Right renal pelvis (tissue), 4 donors: ENCODE measurements at places on chromosomes 5 and 9.

GRCh38 chr5:130743092-130743491 lies 422.0 kb downstream of the HINT1 start:
- no peak for DNase-seq

DNA sequence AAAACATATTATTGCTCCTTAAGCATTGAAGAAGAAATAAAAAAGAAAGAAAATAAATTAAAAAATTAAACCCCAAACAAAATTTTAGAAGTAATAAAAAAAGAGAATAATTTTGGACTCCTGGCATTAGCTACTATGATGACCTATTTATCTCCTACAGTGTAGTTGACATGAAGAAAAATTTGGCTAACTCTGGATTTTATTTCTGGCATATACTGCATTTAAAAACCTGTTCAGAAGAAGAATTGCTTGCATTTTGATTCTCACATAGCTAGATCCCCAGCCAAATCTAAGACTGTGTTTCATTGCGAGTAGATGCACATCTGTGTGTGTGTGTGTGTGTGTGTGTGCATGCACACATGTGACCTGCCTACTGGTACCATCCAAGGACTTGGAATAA lies 30.1 kb upstream of the GABRG2 start:
- DNase-seq = no peak

DNA sequence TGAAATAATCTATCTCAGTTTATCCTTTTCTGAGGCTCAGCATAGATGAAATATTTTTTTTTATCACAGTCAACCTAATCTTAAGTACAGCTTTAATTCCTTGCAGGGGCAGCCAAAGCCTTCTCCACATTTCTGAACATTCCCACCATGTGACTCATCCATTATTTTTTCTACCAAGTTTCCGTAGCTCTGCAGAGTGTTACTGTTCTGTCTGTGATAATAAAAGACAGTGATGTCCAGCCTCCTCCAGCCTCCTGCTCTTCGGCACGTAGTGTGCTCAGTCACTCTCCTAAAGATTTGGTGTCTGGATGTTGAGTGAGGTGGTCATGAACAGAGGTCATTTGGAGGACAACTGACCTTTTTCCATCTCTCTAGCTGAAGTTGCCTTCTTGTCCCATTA lies 338.1 kb upstream of the ADAMTS16 start:
- DNase-seq = no peak

DNA sequence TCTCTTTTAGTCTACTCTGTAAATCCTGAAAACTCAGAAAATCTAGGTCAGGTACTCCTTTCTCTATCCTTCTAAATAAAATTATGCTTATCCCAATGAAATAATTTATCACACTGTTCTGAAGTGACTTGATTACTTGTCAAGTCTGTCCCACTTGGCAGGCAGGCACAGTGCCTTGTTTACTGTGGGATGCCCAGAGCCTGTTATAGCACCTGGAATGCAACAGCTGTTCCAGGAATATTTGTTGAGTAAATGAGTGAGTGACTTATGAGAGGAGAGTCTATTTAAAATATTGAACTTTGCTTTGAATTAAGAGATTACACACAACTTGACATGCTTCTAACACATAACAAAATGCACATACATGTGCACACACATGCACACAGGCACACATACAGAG lies 130.0 kb downstream of the MPDZ start:
- no peak for DNase-seq

DNA sequence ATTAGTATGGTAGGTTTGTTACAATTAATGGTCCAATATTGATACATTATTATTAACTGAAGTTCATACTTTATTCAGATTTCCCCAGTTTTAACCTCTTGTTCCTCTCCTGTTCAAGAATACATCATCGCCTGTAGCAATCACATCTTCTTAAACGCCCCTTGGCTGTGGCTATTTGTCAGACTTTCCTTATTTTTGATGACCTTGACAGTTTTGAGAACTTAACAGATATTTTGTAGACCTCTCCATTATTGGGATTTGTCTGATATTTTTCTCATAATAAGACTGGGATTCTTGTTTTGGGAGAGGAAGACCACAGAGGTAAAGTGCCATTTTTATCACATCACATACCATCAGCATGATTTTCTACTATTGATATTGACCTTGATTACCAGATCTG lies 112.3 kb upstream of the MARCHF11 start:
- no peak for DNase-seq

GRCh38 chr9:91782708-91783214 lies 167.3 kb downstream of the ROR2 start:
- DNase-seq = no peak

DNA sequence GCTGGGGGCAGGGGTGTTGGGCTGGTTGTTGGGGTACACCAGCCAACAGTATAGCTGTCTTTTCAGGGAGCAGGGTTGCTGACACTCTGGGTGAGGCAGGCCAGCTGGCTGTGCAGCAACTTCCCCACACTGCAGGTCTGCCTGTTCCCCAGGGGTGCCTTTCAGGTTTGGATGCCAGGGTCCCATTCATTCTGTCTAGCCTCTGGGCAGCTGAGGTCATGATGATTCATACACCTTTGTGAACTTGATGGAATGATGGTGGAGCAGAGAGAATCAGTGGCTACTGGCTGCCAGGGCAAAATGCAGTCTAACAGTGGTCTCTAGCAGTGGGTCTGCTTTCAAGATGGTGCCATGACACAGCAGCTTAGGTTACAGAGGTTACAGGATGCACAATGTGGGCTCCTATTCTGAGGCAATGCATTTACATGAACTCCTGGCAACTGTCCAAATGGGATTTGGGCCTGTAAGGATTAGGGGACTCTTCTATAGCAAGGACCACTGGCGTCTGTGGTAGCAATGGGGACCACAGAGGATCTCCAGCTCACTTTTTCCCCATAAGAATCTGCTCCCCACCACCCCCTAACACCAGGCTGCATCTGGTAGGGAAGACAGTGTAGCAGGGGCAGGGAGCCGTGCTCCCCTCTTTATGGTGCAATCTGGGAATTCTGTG lies 103.7 kb downstream of the FEM1C start:
- DNase-seq = no peak

GRCh38 chr5:154086641-154087040 lies 47.9 kb downstream of the MFAP3 start:
- no peak for DNase-seq

GRCh38 chr5:34535433-34535832 lies 120.7 kb upstream of the RAI14 start:
- DNase-seq = no peak

GRCh38 chr5:89064054-89064453 lies 181.1 kb upstream of the MEF2C start:
- no peak for DNase-seq

GRCh38 chr9:114880291-114880745 lies 50.1 kb downstream of the TNFSF8 start:
- no peak for DNase-seq

GRCh38 chr5:10689391-10690081 lies 71.5 kb downstream of the DAP start:
- DNase-seq = no peak

GRCh38 chr9:119818726-119819435 lies 449.6 kb upstream of the BRINP1 start:
- no peak for DNase-seq

DNA sequence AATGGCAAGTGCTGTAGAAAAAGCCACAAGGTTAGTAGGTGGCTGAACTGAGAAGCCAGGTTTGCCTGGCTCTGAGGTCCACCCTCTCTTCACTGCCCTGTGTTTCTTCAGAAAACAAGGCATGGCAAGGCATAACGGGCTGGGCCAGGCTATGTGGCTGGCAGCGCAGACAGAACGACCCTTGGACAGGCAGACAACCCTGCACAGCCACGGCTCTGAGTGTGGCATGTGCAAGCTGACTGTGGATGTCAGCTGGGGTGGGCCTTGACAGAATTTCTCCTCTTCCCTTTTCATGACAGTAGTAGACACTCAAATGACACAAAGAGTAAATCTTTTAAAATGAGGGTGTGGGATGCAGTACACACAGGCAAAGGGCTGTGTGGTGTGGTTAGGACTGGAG lies 81.7 kb downstream of the MACROH2A1 start:
- no peak for DNase-seq

DNA sequence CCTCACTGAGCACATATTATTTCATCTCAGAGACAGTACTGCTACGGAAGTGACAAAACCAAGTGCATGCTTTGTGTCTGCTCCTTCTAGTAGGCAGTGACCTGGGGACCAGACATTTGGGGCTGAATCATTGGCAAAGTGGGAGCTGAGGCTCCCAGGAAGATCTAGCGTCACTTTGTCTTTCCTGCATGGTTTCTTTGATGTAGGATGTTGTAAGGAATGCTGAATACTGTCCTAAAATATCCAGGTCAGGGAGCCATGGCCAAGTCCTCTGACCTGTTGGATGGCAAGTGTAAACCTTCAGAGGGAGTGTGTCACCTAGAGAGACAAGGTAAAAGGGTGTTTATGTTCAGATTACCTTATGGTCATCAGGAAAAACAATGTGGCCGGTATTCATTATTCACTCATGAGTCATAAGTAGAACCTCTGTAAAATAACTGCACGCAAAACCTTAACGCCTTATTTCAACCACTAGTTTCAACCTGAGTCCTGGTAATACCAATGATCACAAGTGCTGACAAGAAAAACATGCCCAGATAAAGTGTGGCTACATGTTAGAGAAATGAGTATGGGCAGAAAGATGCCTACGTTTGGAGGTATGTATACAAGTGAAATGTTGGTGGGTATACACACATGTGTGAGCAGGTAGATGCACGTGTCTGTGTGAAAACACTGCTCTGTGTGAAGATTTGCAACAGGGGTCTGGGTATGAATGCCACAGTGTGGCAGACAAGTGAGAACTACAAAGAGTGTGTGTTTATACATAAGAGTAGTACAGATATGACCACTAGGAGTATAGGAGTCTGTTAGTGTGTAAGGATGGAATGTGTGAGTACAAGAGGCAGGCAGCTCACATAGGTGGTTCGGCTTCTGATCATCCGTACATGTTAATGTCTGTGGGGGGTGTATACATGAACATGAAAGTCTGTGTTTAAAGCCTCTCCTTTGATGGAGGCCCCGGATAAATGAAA lies 263.9 kb downstream of the SPOCK1 start:
- DNase-seq = no peak

- DNase-seq = no peak
Observed at GRCh38 chr5:123107343-123108244, 18.6 kb downstream of the PRDM6 start.

- DNase-seq = no peak
Observed at GRCh38 chr9:81585191-81585763, 104.1 kb downstream of the TLE1 start.

DNA sequence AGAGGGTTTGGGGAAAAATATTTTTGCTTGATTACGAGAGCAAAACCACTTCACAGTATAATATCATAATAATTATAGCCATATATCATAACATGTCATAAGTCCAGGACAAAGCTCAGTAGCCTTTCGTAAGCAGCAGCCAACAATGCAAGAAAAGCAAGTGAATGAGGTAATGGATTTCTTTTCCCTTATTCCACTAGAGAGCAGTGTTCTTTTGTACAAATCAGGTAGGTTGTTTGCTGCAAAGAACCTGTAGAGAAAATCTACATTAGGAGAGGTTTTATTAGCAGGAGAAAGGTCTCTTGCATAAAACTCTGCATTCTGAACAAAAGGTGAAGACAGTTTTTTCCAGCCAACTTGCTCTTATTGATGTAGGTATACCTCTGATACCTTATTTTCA lies 1033.4 kb downstream of the TLE4 start:
- DNase-seq = peak; percentile 13

DNA sequence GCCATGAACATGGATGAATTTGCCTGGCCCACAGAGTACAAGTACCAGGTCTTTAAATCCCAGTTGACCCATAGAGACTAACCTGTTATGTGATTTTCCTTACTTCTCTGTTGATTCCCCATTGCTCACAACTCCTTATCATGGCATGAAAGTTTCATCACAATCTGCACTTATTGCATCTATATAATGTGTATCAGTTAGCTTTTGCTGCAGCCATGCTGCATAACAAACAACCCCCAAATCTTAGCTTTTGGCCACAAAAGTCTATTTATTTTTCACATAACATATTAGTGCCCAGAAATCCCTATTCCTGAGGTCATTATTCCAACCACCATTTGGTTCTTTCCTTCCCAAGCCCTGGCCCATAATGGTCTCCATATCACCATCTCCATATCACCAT lies 3.7 kb downstream of the GGTA1 start:
- DNase-seq = no peak

- DNase-seq = no peak
Observed at GRCh38 chr9:129093602-129094386, 12.9 kb downstream of the DOLPP1 start.

DNA sequence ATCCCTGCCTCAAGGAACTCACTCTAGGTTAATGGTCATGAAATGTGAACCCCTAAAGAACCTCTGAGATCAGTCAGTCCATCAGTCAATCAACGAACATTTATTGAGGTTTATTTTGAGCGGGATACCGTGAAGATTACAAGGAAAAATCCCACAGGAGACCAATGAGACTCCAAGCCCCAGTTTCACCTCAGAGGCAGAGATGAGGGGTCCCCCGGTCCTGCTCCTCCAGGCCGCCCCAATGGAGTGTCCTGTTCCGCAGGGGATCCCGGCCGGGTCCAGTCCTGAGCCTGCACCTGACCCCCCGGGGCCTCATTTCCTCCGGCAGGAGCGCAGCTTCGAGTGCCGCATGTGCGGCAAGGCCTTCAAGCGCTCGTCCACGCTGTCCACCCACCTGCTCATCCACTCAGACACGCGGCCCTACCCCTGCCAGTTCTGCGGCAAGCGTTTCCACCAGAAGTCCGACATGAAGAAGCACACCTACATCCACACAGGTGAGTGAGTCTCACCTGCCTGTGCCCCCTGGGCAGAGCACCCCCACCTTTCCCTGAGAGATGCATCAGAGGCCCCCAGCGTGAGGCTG lies 11.0 kb downstream of the GFI1B start:
- no peak for DNase-seq

DNA sequence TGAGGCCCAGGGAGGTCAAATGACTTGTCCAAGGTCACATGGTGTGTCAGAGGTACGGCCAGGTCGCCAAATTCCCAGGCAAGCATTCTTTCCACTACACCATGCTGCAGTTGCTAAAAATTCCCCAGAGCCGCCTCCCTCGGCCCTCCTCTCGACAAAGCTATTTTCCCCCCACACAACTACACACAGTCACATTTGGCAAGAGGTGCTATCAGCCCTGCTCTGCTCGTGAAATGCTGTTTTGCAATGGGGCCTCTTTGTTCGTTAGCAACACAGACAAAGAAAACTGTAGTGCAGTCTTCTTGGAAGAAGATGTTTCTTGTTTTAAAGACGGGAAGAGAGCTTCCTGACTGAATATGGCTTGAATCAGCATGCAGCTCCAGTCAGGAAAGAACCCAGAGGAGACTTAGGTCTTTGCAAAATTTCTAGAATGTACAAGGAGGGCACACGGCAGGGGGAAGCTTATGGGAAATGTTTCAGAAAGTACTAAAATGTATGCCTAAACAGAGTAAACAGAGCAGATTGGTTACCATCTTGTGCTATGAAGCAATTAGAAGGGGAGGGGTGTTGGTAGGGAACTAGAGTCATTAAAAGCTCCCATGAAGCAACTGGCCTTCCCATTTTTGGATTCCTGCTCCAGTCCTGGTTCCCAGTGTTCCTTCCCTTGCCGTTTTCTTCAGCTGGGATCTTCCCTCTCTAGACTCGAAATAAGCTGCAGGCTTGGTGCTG lies 14.2 kb downstream of the SLIT3 start:
- DNase-seq = no peak

GRCh38 chr5:153399595-153399994 lies 90.9 kb upstream of the GRIA1 start:
- no peak for DNase-seq
